Stimulated activated CD4-positive, alpha-beta T cell treated with anti-CD3 and anti-CD28 coated beads, Interleukin-12 subunit alpha, Interleukin-12 subunit beta, amount 100 ng/mL, for 4 hours (primary cell): ENCODE measurements at places on chromosomes 12 and 14.

DNA sequence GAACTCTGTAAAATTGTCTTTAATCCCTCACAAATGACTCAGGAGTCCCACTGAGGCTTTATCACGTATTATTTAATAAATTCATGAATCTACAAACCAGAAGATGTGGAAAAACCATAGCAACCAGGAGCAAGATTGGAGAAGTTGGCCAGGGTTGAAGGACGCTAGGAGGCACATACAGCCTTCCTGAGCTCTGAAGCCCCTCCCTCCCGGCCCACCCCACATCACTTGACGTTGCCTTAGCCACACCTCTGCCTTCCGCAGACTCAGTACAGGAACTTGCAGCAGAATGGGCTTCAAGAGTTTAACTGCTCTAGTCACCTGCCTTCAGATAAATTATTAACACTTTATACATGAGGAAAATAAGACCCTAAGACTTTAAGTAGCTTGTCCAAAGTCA lies 33.9 kb downstream of the SLC35F4 start:
- DNase-seq = no peak

DNA sequence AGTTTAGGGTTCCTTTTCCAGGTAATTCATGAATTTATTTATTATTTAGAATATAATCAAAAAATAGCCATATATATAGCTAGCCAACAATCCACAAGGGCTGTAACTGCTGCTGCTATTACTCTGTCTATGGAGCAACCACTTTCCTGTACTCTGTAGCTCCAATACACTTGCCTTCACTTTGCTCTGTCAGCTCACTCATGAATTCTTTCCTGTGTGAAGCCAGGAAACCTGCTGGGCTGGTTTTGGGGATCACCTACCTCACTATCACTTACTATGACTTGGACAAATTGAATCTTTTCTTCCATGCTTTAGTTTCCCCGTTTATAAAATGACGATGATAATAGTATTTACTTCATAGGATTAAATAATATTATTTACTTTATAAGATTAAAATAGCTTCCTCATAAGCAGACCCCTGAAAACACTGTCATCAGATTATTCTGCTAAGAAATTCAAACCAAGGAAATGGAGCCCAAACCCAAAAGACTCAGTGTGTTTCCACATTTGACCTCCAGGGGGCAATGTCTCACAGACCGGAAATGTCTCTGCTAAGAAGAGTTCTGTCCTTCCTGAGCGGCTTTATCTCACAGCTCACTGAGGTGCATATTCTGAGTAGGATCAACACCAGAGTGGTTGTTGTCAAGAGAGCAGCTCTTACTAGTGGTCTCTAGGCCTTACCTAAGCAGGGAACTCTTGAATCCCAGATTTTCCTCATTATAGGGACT lies 457.1 kb downstream of the DAD1 start:
- DNase-seq = no peak

DNA sequence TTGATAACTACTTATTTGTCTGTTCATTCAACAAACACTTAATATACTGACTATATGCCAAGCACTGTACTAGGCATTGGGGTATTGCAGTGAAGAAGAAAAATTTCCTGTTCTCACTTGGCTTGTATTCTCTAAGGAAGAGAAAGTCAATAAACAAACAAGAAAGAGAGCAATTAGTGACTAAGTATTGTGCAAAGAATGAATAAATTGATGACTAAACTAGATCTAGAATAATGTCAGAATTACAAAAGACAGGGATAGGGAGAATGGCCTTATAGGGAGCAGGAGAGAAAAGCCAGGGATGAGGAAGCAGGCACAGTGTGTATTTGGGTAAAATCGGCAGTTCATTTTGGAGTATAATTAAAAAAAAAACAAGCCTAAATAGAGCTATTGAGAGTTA lies 4.2 kb upstream of the LIN7A start:
- no peak for DNase-seq

- DNase-seq = no peak
Observed at GRCh38 chr14:100436745-100437406, 113.7 kb downstream of the SLC25A47 start.
